ENCODE measurements at places on chromosomes 12 and 14.

- peak; percentile 54 for DNase-seq
Observed at GRCh38 chr12:121797937-121798786, 4.7 kb upstream of the RHOF start.

DNA sequence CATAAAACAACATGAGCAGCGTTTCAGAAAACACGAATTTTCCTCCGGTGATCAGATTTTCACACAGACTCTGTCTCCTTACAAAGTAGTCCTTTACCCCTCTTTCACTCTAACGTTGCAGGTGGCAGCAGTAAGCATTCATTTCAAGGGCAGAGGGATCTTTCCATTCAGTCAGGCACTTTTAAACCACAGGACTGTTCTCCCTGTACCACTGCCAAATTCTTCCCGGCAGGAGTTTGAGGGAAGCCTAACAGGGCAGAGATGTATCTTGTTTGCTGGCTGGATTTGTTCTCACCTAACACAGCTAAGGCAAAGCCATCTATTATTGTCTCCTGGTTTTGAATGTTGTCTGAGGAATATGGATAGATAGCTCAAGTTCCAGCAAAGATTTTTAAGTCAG lies 1187.3 kb upstream of the SEL1L start:
- DNase-seq: no peak

- no peak for DNase-seq
Observed at GRCh38 chr12:93784339-93785086, 107.3 kb downstream of the CRADD start.

GRCh38 chr12:8446642-8447547 lies 8.9 kb upstream of the CLEC6A start:
- DNase-seq: no peak

- no peak for DNase-seq
Observed at GRCh38 chr14:85165094-85165493, 364.9 kb upstream of the FLRT2 start.

DNA sequence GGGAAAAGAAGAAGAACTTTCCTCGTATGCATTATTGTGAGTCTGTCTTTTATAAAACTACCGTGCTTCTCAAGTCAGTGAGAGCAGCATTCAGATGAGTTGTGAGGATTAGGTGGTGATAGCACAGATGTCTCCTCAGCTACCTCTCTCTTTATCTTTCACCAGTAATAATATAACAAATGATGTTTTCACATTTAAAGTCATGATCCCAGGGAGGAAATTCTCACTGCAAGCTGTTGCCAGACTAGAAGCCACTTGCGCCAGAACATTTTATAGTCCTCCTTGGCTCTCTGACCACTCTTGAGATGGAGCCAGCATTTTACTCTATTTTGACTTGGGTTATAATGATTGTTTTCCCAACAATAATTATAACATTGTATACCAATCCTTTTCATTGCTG lies 443.1 kb downstream of the AEBP2 start:
- DNase-seq: no peak

- no peak for DNase-seq
Observed at GRCh38 chr12:666766-667308, 3.6 kb upstream of the NINJ2 start.

DNA sequence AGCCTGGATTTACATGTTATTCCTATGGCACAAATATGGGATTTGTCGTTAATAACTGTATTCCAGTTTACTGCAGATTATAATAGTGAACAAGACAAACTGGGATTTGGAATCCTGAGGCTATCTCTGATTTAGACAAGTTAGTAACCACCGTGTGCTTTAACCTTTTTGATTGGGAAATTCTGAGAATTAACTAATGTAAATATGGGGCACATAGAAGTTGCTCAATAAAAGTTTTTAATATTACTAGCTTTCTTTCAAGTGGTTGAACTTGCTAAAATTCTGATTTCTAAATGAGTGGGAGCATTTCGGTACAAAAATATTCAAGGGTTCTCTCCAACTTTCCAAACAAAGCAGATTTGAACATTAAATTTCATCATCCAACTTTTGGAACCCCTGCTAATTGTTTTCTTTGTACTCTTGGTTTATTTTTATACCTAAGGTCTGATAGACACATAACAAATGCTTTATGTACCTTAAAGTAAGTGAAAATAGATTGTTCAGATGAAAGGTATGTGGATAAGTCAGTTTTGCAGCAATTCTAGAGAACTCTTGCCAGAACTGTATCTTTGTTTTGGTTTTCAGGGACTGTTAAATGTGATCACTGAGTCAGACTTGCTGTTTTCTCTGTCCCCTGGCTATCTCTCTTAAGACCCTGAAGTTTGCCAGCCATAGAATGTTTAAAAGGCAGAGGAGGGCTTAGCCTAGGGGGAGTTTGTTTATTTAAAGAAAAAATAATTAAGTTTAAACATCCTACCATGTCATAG lies 57.5 kb downstream of the FRS2 start:
- DNase-seq: no peak

DNA sequence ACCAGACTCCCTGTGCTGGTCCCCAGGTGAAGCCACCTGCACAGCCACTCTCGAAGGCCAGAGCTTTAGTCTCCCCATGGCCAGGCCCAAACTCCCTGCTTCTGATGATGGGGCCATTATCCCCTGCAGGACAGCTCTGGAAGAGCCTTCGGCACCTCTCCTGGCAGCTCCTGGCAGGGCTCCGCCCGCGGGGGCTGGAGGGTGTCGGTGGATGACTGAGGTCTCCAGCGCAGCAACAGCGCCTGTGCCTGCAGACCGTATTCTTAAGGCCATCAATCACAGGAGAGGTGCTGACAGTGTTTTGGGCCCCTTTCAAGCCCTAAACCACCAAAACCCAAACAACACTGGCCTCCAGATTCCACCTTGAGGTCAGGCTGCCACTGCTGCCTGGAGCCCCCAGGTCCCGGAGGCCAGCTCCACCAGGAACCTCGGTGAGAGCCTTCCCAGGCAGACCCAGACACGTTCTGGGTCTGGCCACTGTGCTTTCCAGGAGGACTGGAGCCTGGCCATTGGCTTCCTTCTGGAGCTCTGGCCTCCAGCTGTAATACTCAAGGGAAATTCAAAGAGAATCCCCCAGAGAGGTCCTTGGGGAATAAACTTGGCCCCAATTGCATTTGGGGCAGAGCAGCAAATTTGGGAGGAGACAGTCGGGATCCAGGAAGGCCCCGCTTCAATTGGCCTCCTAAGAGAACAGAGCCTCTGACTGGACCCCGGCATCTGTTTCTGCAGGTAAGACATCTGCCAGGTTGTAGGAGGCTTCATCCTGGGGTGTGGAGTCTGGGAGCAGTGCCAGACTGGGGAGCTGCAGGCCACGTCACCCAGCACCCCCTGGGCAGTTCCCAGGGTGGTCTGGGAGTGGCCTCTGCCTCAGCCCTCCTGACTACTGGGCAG lies 210.6 kb upstream of the RTL1 start:
- no peak for DNase-seq

- peak; percentile 56 for DNase-seq
Observed at GRCh38 chr14:90697577-90698206, 118.5 kb downstream of the TTC7B start.

GRCh38 chr12:85866986-85867776 lies 6.9 kb upstream of the NTS start:
- peak; percentile 27 for DNase-seq

- no peak for DNase-seq
Observed at GRCh38 chr12:42525444-42525843, 64.1 kb downstream of the PRICKLE1 start.

GRCh38 chr14:80212023-80212397 lies 706 bp upstream of the DIO2 start:
- DNase-seq: no peak

DNA sequence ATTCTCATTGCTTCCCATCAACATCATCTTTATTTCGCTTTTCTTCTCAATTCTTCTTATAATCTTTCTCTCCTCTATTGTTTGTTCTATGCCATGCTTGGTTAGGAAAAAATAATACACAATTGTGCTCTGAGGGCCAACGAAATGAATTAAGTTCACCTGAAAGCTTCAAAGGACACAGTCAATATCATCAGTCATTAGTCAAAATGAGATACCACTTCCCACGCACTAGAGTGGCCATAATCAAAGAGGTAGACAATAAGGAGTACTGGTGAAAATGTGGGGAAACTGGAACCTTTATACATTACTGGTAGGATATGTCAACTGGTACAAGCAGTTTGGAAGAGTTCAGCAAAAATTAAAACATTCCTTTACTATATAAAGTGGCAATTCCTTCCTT lies 91.5 kb downstream of the TMTC1 start:
- DNase-seq: no peak

- no peak for DNase-seq
Observed at GRCh38 chr12:79299447-79300198, 391.1 kb downstream of the PAWR start.

DNA sequence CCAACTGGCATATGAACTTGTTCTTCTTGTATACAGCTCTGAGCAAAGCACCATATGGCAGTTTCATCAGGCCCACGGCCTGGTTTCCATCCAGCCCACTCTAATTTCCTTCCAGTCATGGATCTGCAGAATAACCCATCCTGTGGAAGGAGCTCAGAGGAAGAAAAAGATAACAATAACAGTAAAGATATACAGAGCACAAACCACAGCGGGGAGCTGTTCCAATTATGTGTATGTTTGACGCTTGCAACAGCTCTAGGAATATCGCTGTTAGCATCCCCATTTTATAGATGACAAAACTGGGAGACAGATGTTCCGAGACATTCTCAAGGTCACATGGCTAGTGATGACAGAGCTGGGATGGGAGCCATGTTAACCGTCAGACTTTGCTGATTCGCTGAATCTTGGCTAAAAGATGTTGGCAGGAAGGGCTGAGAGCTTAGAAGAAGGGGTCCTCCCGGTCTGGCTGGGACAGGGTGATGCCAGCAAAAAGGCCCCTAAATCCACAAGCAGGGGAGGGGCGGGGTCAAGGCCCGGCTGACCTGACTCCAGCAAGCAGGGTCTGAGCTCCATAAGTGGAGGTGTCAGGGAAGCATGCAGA lies 34.4 kb upstream of the CIPC start:
- DNase-seq: no peak

DNA sequence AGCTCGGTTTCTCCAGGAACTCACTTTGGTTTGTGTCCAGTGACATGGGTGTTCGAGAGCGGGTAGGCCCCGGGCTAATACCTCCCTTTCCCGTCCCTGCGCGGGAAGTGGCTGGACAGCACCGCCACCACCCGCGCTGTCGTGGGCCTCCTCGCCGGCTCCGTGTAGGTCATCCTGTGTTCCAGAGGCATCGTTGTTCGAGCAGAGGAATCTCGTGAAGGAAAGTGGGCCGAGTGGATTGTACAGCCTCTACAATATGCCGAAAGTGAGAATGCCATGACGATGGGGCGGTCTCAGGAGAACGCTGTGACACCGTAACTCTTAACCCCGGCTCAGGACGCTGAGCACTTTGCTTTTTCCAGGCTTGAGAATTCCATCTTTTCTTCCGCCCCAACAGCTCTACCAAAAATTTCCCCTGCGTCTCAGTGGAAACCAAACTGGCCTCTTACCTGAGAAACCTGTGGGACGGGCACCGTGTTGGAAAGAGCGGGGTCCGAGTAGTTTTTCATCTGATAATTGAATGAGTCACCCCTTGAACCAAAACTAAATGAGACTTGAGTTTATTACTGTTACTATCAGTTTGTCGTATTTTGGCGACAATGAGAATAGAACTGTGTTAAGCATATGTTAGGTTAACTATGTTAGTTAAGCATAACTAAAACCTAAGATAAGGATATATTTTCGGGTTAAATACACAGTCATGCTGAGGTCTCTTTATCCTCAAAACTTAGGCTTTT lies 510 bp downstream of the EIF2S1 start:
- no peak for DNase-seq

DNA sequence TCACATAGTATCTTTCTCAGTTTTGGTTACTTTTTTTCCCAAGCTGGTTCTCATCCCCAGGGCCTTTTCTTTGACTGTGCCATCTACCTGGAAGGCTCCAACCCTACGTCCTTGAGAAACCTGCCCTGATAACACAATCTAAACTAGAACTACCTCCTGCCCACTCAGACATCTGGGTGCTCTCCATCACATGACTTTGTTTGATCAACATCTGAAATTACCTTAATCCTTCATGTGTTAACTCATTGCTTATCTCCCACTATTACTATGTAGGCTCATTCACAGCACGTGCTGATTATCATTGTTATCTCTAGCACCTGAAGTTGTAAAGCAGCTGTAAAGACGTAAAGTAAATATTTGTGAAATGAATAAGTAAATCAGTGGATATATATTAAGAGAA lies 784.0 kb downstream of the TMTC2 start:
- DNase-seq: no peak

DNA sequence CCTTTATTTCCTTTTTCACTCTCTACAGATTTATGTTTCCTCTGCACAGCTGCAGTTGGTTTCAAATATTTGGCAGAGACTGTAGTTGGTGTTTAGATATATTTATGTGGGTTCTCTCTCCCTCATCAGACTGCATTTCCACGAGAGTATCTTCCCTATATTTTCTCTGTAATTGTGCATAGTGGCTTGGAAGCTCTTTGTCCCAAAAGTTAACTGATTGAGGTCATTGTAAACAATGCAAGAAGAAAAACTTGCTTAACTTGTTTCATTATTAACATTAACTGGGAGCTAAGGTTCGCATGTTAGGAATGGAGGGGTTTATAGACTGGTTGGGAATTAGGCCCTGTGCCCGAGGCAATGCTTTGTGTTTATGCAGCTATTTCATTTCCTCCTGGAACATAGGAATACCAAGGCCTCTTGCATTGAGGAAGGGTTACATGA lies 216.9 kb upstream of the HMGA2 start:
- DNase-seq: no peak

- DNase-seq: no peak
Observed at GRCh38 chr12:109228664-109229063, 80.4 kb downstream of the FOXN4 start.

GRCh38 chr14:33809396-33809981 lies 141.4 kb downstream of the EGLN3 start:
- no peak for DNase-seq

- peak; percentile 74 for DNase-seq
Observed at GRCh38 chr12:45170456-45171042, 45.3 kb upstream of the ANO6 start.

- no peak for DNase-seq
Observed at GRCh38 chr12:26535826-26536225, 297.2 kb downstream of the ITPR2 start.

GRCh38 chr12:93219947-93220346 lies 157.8 kb upstream of the NUDT4 start:
- no peak for DNase-seq

Data from NCI-H187 (cell line).